GDM1 (cell line): ENCODE measurements at places on chromosomes 16 and 17.

- DNase-seq: no peak
Observed at GRCh38 chr17:71869293-71869692, 251.5 kb upstream of the SOX9 start.

DNA sequence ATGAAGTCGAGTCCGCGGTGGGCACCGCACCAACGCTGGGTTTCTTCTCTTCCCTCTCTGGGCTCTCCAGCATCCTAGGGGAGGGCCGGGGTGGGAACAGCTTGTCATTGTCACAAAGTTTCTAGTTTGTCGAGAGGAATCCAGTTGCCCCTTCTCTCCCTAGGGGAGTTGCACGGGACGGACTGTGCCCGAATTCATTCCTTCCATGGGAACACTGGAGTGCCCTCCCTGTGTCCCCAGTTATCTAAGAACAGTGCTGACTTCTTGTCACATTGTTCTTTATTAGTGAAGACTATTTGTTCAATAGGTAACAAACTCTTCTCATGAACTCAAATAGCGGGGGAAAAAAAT lies 1.2 kb downstream of the KLHL36 start:
- no peak for DNase-seq

GRCh38 chr16:19410435-19411171 lies 7.1 kb upstream of the TMC5 start:
- no peak for DNase-seq

DNA sequence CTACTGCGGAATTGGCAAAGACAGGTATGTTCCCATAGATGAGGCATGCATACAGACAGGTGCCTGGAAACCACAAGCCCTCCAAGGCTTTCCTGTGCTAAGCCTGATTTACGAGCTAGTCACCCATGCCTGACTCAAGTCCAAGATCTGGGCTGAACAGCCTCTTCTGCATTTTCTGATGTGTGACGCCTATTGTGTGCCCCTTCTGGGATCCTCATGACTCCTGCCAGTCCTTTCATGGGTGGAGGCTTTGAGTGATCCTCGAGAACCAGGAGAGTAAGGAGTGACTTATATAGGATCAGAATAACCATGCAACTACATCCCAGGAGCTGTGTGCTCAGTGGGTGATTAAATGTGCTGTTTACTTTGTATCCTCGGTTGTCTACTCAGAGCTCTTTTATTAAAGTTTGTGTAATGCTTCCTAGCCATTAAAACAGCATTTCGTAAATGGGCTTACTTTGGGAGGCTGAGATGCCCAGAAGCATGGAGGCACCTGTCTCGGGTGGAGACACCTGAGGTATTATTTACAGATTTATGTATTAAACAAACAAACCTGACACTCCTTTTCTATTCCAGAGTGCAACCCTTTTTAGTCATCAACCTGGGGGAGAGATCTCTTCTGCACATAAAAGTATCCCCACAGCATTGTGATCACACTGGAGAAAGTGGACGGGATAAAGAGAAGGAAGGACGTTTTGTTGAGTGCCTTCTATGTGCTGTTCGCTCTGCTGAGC lies 373.0 kb upstream of the DYNLRB2 start:
- no peak for DNase-seq

- no peak for DNase-seq
Observed at GRCh38 chr17:60258313-60258712, 108.5 kb downstream of the CA4 start.

DNA sequence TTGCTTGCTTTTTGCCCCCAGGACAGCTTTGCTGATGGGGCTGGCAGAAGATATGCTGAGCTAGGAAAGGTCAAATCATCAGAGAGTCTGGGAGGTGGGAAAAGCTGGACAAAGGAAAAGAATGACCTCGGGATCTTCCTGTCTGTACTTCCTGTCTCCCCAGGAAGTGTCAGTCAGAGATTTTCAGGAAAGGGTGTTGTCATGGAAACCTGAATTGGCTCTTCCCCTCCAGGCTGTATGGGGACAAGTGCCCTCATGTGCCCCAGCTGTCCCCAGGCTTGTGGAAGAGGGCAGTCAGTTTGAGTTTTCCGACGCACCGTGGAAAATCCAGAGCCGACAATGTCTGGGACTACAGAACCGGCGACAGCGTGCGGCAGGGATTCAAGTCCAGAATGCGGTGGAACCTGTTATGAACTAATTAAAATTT lies 122.7 kb upstream of the ZFHX3 start:
- DNase-seq: no peak

DNA sequence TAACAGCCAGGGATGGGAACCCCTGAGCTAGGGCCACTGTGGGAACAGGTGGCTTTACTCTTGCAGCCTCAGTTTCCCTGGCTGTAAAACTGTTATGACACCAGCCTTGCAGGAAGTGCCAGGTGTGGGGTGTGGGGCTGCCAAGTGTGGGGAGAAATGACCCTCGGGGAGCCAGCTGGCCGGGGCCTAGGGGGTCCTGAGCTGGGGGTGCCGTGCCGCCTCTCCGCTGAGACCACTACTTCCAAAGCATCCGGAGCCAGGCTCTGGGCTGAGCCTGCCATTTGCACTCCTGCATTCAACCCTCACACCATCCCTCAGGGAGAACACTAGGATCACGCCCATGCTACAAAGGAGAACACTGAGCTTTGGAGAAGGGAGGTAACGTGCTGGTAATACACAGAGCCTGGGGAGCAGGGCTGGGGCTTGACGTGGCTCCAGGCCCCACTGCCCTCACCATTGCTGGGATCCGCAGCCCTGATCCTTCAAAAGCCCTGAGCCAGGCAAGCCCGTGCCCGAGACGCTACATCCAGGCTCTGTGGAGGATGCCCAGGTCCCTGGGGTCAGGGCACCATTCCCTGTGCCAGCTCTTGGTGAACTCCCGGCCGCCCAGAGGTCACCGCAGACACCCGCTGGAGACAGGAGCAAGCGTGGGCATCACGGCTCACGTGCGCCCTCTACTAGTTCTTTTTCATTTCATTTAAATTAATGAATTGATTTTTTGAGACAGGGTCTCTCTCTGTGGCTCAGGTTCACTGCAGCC lies 28.8 kb upstream of the GINS2 start:
- DNase-seq: no peak

DNA sequence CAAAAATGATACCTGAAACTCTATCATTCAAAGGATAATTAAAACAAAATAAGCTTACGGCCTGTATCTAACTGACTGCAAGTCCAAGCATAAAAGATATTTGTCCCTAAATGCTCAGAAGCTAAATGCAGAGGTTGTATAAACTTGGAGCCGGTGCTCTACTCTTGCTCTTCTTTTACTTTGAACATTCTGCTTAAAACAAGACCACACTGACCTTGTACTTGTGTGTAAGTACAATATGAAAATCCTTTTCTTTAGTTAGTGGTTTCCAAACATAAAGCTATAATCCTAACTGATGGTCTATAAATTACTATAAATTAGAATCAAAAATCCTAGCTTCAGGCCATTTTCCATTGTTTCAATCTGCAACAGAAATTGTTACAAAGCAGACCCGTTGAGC lies 74.6 kb downstream of the SPAG9 start:
- no peak for DNase-seq

DNA sequence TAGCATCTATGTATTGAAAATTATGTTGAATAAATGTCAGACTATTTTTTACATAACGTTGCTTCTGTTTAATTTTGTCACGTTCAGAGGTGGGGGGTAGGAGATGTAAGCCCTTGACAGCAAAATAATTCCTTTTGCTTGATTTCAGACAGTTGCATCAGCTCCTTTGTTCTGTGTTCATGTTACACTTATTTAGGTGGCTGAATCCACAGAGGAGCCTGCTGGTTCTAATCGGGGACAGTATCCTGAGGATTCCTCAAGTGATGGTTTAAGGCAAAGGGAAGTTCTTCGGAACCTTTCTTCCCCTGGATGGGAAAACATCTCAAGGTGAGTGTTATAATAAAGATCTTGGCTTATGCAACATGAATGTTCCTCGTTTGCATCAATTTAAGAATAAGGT lies 4.5 kb downstream of the HERPUD1 start:
- no peak for DNase-seq

- DNase-seq: no peak
Observed at GRCh38 chr16:24102209-24102660, 153.9 kb upstream of the CACNG3 start.

- no peak for DNase-seq
Observed at GRCh38 chr17:72470121-72470705, 349.4 kb downstream of the SOX9 start.

DNA sequence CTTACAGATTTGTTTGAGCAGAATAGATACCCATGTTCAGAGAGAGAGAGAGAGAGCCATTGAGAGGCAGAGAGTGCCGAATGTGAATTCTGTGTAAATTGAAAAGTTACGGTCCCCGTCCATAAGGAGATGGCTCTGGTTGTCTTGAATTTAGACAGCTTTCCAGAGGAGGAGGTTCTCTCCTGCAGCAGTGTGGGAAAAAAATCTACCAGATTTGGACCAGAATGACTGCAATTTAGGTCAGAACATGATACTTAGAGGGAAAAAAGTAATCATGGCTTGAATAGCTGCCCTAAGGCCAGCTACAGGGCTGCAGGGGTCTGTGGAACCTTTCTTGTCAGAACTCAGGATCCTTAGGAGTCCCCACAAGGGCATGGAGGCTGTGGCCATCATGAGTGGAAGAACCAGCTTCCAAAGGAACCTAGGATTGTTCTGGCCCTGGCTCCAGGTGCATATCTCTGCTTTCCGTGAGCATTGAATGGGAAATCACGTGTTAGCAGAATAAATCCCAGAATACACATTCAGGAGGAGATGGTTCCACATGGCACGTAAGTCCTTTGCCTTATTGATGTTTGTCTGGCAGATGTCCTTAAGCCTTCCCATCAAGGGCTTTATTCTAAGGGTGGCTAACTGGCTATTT lies 13.0 kb downstream of the PITPNC1 start:
- DNase-seq: no peak

DNA sequence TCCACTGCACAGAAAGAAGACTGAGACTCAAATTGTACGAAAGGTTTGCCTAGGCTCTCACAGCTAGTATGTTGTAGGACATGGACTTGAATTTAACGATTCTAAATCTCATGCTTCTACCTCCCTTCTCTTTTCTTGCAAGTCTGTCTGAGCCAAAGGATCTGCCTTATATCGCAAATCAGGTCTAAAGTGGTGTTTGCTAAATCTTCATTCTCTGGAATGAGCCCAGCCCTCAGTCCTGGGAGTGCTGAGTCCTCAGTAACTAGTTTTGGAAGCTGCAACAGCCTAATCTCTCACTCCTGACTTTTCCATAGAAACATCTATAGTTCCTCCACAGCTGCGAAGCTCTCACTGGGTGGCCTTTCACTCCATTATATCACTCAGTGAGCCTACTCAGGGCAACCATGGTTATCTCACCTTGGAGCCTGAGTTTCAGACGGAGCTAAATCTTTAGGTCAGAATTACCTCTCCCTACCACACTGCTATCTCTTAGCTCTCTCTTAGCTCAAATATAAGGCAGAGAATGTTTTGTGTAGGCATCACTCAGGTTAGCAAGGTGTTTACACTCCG lies 575.5 kb upstream of the C16orf82 start:
- no peak for DNase-seq

DNA sequence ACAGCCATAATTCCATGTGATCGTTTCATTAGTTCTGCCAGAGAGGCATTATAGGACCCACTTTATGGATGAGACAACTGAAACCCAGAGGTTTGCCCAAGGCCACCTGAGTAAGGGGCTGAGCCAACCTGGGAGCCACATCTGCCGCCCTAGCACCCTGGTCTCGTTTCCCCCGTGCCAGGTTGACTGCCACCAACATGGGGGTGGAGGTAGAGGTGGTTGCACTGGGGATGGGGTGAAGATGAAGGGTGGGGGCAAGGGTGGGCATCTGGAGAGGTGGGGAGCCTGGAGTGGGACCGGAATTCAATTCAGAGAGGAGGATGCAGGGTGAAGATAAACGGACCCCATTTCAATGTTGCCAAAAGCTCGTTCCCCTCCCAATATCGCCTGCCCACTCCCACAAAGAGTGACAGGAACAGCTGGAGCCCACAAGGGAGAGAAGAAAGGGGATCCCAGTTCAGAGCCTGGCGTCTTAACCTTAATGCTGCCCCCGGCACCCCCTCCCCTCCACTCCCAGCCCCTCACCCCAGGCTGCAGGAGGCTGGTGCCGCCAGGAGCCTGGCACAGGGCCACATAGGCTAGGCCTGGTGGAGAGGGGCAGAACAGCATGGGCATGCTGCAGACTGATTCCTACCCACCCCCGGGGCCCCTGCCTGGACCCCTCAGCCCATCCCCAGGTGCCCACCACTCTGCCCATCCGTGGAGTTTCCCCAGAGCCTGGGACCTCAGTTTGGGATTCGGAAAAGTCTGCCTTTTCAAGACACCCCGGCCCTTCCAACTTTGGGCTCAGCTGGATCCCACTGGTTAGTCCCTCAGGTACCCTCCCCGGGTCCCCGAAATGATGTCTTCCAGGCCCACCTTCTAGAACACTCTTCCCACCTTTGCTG lies 29.6 kb downstream of the NGFR start:
- no peak for DNase-seq

DNA sequence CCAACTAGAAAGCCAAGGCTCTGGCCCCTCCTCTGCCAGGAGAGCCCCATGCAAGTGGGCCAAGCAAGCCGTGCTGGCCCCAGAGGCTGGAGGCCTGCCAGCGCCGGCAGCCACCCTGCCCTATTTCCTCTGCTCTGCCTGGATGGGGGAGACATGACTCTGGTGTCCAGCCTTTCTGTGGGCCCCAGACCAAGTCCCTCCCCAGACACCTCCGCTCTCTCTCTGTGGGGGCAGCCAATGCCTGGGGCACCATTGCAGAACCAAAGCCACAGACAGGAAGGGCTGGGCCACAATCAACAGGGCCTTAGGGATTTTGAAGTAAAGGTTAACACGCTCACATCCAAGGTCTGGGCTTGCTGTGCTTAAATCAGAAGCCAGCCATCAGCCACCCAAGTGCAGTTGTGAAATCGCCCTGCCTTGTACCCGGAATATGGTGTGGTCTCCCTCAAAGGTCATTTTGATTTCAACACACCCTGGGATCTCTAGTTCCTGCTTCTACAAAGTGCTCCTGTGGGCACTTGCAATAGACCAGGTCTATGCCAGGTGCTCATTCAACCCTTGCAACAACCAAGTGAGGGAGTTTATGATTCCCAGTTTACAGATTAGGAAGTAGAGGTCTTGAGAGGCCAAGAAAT lies 63.5 kb upstream of the TEX2 start:
- no peak for DNase-seq

DNA sequence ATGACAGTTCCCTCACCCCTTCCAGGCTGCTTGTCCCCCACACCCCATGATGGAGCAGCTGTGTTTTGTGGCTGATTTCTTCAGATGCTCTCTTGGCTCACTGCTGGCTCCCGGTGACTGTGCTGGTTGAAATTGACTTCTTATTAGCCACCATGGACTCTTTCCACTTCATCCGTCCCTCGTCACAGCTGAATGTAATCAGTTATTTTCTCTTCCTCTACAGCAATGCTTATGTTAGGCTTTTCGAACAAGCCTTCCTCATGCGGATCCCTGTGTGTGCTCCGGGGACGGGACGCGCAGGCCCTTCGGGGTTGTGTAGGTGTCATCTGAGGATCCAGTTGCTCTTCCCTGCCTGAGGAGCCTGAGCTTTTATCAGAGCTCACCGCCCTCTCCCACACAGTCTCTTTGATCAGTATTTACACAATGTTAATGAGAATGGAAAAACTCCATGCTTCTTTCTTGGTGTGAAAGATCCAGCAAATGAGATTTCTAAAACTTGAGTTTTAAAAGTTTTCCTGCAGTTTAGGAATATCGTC lies 87.5 kb downstream of the RPTOR start:
- no peak for DNase-seq
